NCI-H1694 (cell line): ENCODE measurements at places on chromosomes 11 and 22.

GRCh38 chr11:125082040-125082439 is 18.9 kb downstream of the SLC37A2 start:
- no peak for DNase-seq

DNA sequence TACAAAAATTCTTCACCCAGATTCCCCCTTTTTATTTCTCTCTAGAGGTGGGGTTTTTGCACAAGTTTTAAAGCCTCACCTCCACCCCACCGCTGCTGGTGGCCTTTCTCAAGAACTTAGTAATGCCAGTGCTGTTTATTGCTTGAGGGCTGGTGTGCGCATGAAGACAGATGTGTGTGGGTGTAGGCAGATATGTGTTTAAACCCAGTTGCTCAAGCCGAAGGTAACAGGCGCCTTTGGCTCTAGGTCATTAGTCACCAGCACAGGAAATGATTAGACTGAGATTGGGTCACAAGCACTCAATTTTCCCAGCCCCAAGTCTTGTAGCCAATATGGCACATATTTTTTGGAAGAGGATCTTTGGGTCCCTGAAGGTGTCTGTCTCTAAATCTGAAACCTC is 2.7 kb upstream of the CLMP start:
- DNase-seq, result no peak

- DNase-seq, result no peak
These were observed 11.7 kb downstream of the SERGEF start for GRCh38 chr11:18001191-18001590.

DNA sequence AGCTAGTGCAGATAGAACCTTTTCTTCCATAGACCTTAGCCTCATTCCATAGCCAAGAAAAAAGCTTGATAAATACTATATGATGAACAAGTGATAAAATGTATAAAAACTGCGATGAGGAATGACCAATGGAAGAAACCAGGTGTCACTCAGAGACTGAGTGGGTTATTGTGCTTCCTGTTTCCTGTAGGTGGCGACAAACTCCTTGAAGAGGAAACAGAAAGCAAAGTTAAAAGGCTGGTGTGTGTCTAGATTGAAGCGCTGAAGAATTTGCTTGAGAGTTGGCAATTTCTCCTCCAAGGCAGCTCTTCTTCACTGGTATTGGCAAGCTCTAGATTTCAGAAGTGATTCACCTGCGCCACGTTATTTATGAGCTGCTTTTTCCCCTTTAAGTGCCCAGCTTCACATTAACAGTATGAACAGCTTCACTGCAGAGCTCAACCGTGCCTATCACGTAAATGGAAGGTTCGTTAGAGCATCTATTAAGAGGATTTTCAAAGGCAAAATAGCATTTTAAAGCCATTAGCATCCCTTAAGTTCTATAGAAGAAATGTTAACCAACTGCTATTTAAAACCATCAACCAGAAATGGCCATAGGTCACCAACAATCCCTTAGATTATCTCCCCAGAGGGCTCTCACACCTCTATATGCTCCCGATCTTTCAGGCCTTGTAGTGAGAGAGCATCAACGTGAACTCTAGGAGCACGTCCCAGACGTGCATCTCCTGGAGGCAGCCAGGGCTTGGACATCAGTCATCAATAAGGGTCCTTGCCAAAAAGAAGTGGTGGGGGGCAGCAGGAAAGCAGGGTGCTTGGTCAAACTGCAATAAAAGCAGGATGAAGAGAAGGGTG is 179.4 kb downstream of the CADM1 start:
- no peak for DNase-seq

DNA sequence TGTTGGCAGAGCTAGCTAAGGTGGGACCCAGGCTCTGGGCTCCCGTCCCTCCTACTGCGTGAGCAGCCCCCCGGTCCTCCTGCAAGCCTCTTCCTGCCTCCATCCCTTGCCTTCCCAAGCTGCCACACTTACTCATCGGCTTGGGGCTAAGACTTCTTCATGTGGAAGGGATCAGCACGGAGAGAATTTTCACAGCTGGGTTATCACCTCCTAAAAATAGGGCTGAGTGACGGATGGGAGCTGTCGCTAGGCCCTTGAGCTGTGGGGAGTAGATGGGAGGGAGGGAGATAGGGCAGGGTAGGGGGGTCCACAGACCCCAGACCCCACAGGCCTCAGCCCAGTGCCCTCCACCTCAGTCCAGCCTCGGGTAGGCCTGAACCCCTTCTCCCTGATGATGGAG is 41.0 kb downstream of the FLRT1 start:
- no peak for DNase-seq

DNA sequence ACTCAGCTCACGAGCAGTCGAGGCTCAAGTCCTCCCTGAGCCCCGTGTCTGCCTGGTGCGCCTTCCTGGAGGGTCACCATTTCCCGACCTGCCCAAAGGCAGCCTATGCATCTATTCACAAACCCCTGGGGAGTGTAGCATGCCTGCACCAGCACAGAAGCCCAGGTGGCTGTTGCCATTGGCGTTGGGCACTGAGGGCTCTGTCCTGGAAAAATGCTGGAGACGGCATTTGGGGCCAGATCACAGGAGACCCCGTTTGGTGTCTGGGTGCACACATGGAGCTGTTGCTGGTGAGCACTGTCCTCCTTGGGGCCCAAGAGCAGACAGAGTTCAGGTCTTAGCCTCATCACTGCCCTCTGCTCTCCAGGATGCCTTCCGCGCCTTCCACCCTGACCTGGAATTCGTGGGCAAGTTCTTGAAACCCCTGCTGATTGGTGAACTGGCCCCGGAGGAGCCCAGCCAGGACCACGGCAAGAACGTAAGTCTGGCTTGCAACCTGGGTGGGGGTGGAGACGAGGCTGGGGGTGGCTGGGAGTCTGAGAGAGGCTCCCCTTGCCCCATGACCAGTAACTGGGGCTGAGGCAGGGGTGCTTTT is 9.4 kb downstream of the FADS2 start:
- no peak for DNase-seq

GRCh38 chr11:133816146-133816870 is 29.0 kb downstream of the SPATA19 start:
- no peak for DNase-seq

DNA sequence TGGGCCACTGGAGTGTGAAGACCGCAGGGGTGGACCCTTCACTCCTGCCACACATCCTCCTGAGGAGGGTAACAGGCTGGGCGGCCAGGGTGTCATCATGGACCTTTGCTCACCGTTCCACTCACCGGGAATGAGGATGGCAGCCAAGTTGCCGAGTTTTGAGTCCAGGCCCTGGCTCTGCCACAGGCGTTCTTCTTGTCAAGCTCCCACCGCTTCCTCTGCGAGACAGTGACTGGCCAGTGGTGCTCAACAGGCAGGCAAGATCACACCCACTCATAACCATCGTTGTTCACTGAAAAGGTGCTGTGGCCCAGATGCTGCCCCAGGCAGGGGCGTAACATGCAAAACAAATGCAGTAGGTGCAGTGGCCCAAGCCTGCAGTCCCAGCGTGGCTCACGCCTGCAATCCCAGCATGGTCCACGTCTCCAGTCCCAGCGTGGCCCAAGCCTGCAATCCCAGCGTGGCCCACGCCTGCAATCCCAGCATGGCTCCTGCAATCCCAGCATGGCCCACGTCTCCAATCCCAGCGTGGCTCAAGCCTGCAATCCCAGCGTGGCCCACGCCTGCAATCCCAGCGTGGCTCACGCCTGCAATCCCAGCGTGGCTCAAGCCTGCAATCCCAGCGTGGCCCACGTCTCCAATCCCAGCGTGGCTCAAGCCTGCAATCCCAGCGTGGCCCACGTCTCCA is 5.0 kb upstream of the PANX2 start:
- no peak for DNase-seq

- no peak for DNase-seq
These were observed 23.0 kb upstream of the ZDHHC13 start for GRCh38 chr11:19093976-19094375.

DNA sequence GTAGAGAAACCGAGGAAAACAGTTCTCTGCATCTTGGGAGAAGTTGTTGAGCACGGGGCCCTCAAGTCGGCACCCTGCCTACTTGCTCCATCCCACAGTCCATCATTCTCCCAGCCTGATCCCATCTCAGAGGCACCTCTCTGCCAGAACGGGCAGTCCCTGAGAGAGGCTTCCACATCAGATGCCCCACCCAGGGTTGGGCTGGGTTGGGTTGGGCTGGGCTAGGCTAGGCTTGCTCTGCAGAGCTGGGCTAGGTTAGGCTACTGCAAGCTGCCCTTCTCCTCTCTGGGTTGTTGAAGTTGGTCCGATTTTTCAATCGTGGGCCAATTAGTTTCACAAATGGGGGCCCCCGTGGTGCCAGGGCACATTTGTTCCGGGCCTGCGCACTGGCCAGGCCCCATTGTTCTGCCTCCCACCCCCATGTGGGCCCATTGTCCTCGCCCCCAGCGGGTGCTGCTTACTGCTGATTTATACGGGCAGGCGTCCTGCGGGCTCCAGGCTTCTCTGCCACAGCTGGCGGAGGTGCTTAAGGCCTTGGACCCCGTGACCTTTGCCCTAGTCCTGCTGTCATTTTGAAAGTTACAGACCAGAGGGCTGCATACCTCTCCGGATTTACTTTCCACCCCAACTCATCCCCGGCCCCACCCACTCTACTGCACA is 63.7 kb upstream of the NNMT start:
- no peak for DNase-seq

GRCh38 chr11:12694183-12694531 is 19.9 kb downstream of the TEAD1 start:
- DNase-seq, result no peak

GRCh38 chr22:23102776-23103175 is 32.5 kb downstream of the GNAZ start:
- DNase-seq, result no peak

DNA sequence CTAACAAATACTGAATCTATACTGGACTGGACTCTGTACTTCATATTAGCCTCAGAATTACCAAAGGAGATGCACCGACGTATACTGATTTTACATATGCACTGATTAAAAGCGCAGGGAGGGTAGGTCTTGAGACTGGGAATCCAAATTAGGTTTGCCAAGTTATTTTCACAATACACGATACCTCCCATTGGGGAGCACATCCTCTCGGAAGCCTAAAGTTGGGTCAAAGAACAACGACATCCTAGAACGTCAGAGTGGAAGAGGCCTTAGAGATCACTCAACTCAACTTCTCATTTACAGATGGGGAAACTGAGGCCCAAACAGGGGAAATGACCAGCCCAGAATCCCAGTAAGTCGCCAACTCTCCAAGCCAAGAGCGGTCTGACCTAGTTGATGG is 626 bp downstream of the DNAL4 start:
- no peak for DNase-seq

GRCh38 chr11:6727971-6728760 is 43.6 kb downstream of the OR2AG2 start:
- no peak for DNase-seq

- DNase-seq, result peak; percentile 76
These were observed 76.9 kb downstream of the DKK3 start for GRCh38 chr11:11931461-11932055.

DNA sequence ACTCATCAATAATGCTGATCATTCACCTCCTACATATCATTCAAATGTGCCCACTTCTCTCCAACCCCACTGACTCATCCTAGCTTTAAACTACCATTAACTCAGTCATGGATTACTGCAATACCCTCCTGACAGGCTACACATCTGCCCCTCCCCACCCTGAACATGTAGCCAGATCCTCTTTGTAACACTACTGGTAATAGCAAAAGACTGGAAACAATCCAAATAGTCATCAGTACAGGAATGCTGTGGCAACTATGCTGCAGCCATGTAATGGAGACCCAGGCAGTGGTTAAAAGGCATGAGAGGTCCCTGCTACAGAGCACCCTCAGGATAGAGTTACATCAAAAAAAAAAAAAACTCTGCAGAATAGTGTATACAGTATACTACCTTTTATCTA is 16.6 kb downstream of the SLC43A3 start:
- DNase-seq, result no peak

- DNase-seq, result no peak
These were observed 22.7 kb upstream of the OR4B1 start for GRCh38 chr11:48193876-48194275.
